ENCODE measurements at places on chromosomes 11 and 22.

DNA sequence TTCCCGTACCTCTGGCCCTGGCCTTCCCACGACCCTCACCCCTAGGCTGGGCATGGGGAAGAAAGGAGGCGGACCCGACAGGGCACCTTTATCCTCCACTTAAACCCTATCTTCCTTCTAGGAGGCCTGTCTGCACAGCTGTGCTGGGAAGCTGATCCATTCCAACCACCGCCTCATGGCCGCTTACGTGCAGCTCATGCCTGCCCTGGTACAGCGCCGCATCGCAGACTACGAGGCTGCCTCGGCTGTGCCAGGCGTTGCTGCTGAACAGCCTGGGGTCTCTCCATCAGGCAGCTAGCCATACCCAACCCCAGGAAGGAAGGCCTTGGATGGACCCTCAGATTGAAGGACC, 599 bp downstream of the TIMM10B start:
- DNase-seq, result no peak

DNA sequence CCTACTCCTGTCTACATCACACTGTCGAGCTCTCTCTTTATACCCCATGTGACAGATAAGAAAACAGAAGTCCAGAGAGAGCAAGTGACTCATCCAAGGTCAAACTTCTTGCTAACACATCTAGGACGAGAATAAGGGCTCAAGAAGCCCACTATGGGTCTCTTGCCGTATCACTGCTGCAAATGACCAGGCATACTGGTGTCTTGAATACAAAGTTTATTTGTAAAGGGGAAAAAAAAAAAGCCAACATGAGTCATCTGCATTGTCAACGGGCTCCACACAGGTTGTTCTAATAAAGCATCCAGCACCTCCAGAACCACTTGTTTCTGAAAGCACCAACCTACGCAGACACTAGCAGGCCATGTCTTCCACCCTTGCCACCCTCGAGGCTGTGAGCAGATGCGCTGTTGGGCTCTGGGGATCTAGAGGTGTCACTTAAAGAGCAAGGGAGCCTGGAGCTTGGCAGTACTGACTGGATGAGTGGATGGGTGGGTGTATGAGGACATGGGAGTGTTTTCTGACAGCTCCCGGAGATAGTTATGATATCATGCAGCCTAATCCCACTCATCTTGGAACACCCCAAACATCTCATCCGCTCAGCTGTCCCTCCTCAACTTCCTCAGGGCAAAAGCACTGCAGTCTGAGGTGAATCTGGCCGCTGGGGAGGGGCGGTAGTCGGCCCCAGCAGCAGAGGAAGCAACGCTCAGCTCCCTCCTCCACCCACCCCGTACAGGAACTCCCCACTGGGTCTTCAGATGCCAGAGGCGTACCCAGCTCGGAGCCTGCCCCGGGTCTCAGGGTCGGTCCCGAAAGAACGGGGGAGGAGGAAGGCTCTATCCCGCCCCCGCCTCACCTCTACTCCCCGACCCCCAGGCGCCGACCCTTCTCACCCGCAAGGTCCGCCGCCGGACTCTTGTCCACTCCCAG, 1.0 kb downstream of the SMCO4 start:
- no peak for DNase-seq

DNA sequence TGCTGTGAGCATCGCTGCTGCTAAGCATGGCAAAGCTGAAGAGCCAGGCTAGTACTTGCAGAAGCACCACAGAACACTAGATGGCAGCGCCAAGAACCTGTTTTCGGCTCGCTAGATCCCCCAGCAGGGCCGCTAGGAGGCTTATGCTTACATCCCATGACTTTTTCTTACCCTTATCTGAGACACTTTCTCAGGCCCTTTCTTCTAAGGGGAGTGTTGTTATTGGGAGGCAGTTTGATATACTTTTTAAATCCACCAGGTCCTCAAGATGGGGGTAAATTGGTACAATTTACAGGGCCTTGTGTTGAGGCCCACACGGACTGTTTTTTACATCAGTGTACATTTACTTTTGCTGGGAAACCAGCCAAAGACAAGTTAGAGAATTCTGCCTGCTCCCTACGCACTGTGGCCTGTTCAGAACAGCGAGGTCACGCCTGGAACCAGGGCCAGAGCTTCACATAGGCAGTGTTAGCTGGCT, 4.0 kb downstream of the TRIM6 start:
- DNase-seq, result no peak

GRCh38 chr11:13318498-13319295, 41.1 kb downstream of the BMAL1 start:
- no peak for DNase-seq

DNA sequence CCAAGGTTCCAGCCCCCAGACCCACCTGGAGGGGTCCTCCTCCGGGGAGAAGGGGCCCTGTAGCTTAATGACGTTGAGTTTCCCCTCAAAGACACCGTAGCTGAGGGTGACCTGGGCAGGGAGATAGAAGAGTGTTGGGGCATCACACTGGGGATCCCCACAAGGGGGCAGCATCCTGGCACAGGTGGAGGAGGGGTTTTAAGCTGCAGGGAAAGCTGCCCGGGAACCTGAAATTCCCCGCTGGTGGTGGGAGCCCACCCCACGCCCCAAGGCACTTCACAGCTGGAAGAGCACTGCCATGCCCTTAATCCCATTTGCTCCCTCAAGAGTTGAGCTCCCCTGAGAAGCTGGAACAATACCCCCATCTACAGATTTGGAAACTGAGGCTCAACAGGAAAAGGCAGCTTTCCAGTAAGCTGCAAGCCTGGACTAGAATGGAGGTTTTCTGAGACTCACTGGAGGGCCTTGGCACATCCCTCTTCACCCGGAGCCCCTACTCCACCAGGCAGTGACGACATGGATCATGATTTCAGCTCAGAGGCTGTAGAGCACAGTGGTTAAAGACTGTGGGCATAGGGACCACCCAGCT, 13.7 kb downstream of the MFNG start:
- no peak for DNase-seq

DNA sequence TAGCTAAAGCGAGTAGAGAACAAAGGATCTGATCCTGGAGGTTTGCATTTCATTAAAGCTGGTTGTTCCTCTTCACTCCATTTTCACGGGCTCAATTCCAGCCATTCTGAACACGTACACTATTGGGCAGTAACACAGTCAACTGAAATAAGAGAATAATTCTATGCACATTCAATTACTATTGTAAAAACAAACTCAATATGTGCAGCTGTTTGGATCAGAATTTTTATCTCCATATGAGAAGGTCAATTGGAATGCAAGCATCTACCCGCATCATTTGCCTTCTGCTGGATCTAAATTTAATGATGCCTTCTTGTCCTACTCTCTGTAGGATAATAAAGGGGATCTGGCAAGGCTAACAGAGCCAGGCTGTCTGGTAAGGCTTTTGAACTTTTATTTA, 562.8 kb upstream of the CCDC179 start:
- DNase-seq, result no peak

DNA sequence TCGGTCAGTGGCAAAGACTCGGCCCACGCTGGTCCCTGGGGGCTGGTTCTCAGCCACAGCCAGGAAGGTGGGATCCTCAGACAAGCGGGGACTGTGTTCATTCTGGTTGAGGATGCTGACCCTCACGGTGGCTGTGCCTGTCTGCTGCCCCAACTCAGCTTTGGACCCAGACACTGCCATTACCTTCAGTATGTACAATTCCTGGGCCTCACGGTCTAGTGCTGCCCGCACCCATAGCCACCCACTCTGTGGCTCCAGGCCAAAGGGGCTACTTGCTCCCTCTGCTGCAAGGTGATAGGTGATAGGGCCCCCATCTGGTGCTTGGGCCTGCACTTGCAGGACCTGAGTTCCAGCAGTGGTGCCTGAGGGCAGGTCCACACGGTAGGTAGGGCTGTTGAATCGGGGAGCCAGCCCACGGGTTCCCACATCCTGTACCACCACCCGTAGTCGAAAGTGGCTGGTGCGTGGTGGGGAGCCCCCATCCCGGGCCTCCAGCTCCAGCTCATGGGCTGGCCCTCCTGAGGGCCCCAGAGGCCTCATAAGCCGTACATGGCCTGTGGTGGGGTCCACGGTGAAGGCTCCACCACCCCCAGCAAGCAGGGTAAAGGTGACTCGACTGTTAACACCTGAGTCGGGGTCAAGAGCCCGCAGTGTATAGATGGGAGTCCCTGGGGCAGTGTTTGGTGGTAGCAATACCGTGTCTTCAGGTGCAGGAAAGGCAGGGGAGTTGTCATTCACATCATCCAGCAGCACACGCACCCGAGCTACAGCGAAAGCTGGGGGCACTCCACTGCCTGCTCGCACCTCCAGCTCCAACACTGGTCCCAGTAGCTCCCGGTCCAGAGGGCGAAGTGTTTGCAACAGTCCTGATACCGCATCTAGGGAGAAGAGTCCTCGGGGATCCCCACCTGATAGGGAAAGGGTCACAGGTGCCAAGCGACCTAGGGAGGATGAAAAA, 13.2 kb upstream of the TPP1 start:
- no peak for DNase-seq

DNA sequence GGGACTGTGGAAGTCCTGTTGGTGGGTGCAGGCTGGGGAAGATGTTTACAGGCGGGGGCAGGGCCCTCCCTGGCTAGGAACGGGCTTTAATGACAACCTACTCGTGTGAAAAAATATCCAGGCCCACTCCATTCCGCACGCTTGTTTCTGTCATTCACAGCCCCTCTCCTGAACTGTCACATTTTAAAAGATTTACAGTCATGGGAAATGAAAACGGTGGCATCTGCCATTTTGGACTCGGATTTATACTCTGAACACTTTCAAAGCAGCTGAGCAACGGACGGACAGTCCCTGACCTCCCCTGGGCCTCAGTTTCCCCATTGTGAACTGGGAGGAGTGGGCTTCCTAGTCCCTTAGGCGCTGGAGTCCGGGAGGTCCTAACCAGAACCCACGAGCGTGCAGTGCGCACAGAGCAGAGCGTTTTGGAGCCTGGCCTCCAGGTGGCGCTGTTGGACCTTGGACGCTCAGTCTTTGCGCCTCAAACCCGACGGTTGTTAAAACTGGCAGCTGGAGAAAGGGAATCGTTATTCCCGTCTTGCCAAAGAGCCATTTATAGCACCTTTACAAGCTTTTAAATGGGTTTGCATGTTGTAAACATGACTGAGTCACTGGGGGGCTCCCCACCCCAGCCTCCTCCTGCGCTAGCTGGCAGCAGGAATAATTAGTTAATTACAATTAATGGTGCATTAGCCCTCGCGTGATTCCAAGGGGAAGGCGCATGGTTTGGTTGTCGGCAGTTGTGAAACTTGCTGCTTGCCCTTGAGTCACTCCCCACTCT, 75.3 kb downstream of the FBLN1 start:
- DNase-seq, result peak; percentile 27

GRCh38 chr11:44966694-44967093, 16.0 kb upstream of the TP53I11 start:
- no peak for DNase-seq

DNA sequence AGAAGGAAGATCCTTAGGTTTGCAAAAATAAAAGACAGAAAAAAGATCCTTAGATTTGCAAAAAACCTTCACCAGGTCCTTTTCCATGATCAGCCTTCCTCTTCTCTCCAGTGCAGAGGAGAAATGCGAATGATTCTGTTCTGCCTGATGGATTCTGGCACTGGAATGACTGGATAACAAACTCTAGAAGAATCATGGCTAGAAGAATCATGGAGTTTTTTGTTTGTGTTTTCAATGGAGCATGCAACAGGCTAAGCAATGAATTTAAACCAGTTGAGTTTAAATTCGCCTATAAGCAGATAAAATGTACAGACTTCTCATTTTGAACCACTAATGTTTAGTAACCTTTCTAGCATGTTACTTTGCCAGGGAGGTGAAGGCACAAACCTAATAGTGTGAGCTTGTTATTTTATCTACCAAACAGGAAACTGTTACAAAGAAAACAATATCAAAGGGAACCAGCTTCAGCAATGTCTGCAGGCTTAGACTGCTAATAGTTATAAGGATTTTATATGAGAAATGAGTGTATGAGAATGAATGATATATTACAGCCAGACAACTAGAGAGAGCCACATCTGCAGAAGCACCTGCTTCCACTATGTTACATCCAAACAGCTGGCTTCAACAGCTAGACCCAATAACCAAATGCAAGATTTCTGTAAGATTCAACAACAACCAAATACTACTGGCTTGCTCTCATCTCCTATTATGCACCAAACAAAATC, 64.7 kb upstream of the APOA1 start:
- no peak for DNase-seq

DNA sequence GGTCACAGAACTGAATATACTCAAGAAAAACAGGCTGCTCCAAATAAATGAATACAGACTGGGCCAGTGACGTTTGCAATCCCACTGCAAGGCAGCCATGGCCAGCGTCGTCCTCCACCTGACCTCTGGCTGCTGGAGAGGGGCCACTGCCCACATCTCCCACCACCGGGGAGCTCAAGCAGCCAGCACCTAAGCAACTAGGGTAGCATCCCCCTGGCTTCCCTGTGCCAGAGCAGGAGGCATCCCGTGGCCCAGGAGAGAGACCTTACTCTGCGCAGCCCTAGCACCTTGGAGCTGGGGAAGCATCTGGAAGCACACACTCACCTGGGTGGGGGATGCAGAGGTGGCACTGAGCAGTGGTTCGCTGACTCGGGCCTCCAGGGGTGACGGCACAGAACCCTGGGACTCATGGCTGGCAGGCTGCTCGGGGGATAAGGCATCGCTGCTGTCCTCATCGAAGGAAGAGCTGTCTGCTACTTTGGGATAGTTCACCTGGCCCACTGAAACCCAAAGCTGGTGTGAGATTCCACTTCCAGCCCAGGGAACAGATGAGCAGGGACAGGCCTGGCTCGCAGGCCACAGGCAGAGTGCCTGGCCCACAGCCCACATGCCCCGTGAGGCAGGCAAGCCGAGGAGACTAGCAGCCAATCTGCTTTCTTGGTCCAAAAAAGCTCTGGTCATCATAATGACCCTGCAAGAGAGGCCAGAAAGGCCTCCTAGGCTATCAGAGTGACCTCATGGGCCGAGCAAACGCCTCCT, 53.7 kb downstream of the SGSM3 start:
- no peak for DNase-seq

DNA sequence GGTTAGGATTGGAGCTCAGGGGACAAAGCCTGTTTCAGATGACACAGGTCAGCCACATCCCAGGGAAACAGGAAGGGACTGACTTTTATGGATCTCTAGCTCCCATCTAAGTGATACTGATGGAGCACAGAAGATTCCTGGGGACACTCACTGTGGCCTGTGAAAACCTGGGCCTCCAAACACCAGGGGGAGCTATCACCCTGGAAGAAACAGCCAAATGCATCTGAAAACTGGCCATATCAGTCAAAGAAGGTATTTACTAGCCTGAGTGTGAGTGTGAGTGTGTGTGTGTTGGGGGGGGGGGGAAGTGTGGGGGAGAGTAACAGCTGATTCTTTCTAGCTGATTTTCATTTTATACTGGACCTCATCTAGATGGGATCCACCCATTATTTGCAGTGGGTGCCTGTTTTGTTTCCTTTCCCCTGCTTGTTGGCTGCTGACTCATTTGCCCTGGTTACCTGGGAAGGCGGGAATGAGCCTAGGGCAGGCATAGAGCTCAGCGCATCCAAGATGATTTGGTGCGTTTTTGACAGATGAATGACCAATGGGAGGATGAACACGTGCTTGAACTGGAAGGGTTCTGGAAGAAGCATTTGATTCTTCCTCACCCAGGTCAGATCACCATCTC, 284.0 kb downstream of the KIRREL3 start:
- DNase-seq, result peak; percentile 53

DNA sequence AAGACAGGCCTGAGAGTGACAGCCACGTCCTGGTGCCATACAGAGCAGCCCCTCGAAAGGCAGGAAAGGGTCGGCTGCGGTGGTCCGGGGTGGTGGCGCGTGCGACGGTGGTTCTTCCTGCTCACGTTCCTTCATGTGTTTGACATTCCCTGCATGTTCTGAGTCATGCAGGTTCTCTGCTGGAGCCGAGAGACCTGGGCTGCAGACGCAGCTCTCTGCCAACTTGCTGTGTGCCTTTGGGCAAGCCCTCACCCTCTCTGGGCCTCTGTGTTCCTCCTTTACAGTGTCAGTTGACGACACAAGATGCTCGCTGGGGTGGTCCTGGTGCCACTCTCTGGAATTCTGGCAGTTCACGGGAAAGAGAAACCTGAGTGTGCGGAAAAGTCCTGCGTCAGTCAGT, 12.0 kb downstream of the ARHGAP8 start:
- no peak for DNase-seq
